Lung (tissue), 17 donors: ENCODE measurements at places on chromosomes 3 and 15.
A peak's percentile ranks its signal among the peaks of the same experiment; 100 is the strongest.

DNA sequence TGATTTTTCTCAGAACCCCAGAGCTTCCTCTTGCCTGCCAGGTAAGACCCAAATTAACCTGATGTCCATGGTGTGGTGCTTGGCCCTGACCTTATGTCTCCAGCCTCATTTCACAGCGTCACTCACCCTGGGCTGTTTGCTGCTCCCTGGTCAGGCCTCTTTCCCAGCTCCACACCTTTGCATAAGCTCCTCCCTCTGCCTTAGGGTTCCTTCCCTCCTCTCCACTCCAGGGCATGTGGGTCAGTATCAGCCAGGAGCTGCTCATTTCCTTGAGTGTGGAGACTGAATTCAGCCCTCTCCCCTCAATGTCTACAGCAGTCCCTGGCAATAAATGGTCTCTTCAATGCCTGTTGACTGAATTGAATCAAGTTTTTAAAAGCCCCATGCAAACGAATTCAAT is 75.6 kb upstream of the ANKRD34C start:
- no peak for DNase-seq

- peak; percentile 79 for DNase-seq
Observed at GRCh38 chr15:33132722-33133345, 61.7 kb downstream of the FMN1 start.

GRCh38 chr3:128004661-128005060 is 47.6 kb upstream of the SEC61A1 start:
- no peak for DNase-seq

DNA sequence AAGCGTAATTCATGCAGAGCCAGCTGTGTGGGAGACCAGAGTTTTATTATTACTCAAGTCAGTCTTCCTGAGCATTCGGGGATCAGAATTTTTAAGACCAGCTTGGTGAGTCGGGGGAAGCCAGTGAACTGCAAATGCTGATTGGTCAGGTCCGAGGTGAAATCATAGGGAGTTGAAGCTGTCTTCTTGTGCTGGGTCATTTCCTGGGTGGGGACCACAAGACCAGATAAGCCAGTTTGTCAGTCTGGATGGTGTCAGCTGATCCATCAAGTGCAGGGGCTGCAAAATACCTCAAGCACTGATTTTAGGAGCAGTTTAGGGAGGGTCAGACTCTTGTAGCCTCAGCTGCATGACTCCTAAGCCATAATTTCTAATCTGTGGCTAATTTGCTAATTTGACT is 228.1 kb upstream of the ATP10A start:
- DNase-seq, result no peak

DNA sequence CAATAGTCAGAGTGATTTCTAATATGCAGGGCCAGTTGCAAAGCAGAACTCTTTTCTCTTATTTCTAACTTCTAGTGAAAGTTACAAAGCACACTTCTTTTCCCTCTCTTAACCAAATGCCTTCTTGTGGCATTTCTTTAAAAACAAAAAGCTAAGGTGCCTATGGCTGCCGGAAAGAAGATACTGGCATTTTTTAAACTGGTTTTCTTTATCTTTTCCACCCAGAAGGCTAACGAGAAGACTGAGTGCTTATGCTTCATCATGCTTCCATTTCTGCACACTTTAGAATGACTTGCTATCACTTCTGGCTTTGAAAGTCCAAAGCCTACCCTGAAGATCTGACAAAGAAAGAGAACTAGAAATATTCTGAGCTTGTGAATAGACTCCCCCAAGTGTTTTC is 141.3 kb downstream of the P2RY1 start:
- no peak for DNase-seq

DNA sequence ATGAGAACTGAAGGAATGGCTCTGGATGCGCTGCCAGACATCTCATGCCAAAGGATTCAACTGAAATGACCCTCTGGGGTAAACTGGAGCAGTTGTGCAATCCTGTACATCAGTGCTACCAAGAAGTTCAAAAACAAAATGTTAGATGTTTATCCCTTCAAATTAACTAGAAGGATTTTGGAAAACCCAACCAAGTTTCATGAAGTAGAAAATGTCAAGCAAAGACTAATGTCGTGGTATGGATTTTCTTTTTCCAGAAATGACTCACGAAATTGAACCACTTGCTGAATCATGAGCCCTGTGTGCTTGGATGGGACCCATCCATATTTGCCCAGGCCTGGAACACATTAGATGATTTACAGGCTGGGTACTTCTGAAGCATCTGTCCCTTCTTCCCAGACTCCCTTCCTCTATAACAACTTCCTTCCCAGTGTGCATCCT is 101.6 kb downstream of the LRTM1 start:
- DNase-seq, result no peak

DNA sequence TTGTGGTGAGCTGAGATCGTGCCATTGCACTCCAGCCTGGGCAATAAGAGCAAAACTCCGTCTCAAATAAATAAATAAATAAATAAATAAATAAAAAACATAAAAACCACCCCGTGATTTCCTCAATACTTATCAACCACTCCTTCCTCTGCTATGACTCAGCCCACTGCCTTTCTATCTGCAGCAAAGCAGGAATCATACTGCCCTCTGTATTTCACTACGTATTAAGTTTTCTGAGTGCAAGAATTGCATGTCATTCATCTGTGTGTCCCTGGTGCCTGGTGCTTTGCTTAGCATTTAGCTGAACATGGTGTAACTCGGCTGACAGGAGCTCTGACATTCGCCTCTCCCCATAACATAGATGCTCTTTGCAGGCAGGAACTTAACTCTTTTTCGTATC is 7.1 kb downstream of the LSG1 start:
- DNase-seq, result no peak

GRCh38 chr3:101642441-101642840 is 34.5 kb downstream of the ZBTB11 start:
- DNase-seq, result no peak

DNA sequence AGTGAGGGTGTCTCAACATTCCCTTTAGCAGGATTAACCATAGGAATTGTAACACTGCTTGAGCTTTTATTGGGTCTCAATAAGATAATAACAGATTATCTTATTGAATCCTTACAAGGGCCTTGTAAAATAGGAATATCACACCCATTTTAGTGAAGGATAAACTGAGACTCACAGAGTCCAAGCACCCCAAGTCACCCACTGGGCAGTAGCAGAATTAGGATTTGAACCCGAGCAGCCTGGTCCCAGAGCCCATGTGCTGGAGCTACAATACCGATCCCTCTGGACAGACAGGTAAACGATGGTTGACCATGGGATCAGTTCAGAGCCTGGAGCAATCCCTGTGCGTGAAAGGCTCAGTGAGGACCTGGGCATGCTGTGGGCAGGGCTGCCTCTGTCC is 56.3 kb upstream of the MRPS22 start:
- no peak for DNase-seq

DNA sequence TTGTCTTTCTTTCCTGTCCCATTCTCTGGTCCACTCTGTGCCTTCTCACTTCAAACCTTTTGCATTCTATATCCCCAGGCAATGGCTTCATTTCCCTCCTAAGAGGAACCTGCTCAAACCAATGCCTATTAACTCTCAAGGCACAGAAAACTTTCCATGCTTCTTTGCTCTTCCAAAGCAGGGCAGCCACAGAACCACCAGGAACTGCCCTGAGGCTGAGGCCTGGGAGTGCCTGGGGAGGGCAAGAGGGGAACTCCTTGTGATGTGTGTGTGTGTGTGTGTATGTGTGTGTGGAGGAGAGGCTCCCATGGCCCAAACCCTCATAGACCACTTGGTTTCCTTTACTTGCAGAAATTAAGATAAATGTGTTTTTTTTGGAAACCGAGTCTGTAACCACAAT is 14.1 kb upstream of the PGPEP1L start:
- no peak for DNase-seq

- DNase-seq, result no peak
Observed at GRCh38 chr15:84862214-84862975, 22.1 kb upstream of the SLC28A1 start.

DNA sequence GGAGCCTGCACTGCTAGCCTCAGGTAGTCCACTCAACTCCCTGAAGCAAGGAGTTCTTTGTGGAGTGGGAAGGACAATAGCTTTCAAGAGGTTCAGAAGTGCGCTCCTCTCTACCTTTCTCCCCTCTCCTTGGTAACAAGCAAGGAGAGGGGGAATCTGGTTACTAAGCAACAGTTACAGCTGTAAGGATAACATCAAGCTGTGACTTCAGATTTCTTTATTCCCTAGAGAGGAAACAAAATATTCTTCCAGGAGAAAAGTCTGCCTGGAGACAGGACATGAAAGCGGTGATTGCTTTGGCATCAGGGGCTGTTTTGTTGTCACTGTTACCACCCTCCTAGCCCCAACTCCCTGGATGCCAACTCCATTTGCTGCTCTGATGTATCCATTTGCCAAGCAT is 70.4 kb downstream of the TRANK1 start:
- DNase-seq, result no peak

GRCh38 chr3:174002543-174002942 is 605.0 kb downstream of the NLGN1 start:
- no peak for DNase-seq

GRCh38 chr3:186648851-186649250 is 8.7 kb downstream of the FETUB start:
- no peak for DNase-seq

- DNase-seq, result no peak
Observed at GRCh38 chr15:90200534-90201129, 498 bp upstream of the SEMA4B start.

- no peak for DNase-seq
Observed at GRCh38 chr3:126202276-126202675, 21.9 kb upstream of the ALDH1L1 start.

GRCh38 chr3:49901366-49902339 is 2.0 kb downstream of the MST1R start:
- DNase-seq, result peak; percentile 59

DNA sequence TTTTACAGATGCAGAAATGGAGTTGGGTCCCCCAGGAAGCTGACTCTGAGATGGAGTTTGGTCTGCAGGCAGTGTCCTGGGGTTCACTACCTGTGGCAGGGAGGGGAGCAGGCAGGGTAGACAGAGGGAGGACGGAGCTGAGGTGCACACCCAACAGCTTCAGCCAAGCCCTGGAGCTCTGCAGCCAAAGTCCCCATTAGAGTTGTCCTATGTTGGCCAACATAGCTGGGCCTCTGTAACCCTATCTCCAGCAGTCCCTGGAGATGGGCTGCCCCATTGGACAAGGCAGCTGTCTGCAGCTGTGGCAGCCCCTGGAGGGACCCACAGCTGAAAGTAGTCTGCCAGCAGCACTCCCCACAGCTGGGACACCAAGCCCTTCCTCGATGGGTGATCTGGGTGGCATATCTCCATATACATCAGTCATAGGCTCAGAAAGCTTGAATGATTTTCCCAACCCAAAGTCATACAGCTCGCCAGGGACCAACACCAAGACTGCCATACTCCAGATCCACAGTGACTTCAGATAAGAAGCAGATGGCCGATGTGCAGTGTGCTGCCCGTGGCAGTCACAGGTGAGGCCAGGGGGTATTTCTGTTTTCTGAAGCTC is 31.9 kb downstream of the STARD5 start:
- DNase-seq, result no peak

- DNase-seq, result no peak
Observed at GRCh38 chr15:56496635-56497034, 31.7 kb upstream of the MNS1 start.

GRCh38 chr3:31352331-31352730 is 180.4 kb upstream of the STT3B start:
- DNase-seq, result no peak

- peak; percentile 80 for DNase-seq
Observed at GRCh38 chr15:40320931-40321371, 2.5 kb upstream of the INAFM2 start.

GRCh38 chr15:64979252-64979710 is 10.4 kb downstream of the SPG21 start:
- no peak for DNase-seq

- no peak for DNase-seq
Observed at GRCh38 chr3:54949491-54950044, 21.7 kb upstream of the LRTM1 start.
